Stimulated activated memory B cell treated with anti-CD40 and anti-IgM and Interleukin-4, amounts not matched to agents 10 μg/mL and 1 μg/mL and 100 μg/mL, for 72 hours (primary cell): ENCODE measurements at places on chromosomes 5 and 9.

DNA sequence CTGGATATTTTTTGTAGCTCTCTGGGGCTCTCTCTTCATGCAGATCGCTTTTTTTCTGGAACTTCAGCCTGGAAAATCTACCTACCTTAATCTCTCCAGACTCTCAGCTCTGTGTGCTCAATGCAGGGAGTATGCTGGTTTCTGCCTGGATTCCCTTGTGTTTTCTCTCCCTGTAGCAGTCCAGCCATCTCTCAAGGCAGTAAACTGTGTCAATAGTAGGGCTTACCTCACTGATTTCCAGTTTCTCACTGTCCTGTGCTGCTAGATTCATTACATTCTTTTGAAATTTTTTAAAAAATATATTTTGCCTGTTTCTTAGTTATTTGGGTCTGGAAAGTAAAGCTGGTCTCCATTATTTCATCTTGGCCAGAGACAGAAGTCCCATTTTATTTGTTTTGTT, 951.4 kb downstream of the NR2F1-AS1 start:
- no peak for ATAC-seq

GRCh38 chr5:120567921-120568320, 103.8 kb downstream of the PRR16 start:
- no peak for ATAC-seq

- ATAC-seq: no peak
Observed at GRCh38 chr5:1106385-1107166, 5.3 kb downstream of the SLC12A7 start.

DNA sequence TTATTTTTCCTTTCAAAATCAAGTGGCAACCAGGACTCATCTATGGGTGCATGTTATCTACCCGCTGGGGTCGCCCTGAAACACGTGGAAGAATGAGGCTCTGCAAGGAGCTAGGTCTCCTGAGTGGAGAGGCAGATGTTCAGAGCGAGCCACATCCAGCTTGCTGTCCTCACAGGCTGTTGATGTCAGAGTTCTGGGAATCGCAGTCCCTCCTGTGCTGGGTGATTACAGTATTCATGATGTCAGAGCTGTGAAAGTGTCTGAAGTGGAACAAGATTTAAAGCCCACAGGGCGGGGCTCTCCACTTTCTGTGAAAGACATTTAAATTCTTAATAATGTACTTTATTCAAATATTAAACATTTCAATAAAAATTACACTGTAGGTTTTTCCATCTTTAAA, 24.4 kb upstream of the LMX1B start:
- no peak for ATAC-seq

DNA sequence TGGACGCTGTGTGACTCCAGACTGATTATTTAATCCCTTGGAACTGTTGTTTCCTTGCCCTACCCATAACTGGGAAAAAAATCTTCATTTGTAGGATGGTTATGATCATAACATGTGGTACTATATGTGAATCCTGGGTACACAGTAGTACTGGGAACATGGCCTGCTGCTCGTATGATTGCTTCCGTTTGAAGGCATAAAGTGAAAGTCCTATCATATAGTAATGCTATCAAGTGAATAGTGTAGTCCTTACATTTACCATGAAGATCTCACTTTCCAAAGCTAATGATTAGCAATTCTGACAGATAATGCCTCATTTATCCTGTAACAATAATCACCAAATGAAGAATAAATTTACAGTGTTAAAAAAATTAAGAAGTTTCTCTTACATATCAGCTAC, 53.2 kb downstream of the MEF2C start:
- ATAC-seq: no peak

DNA sequence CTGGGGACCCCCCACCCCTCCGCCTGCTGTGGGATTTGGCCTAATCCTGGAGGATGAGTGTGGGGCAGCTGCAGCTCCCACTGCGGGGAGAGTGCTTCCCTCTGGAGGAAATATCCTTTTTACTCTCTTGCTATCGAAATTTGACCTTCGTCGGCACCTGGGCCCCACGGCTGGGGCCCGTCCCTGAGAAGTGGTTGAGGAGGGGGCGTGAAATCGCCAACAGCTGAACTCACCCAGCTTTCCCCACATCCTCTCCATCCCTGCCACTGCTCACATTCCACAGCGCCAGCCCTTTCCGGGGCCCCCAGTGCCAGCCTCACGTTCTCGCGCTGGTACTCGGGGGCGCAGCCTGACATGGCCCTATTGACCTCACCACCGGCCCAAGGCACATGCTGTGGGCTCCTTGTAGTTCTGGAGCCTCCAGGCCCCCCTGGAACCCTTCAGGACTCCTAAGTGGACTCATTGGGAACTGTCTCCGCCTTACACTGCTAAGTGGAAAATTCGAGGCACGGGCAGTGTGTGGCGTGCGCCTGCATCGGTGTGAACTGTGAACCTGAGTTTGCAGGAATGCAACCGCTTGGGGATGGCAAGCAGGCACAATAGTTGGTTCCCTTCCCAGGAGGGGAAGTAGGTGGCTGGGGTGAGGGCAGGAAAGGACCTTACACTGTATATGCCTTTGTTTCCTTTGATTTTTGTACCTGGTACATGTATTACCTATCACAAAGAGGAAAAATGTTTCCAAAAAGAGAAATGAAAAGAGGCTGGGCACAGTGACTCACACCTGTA, 19.2 kb downstream of the FGFR4 start:
- no peak for ATAC-seq

DNA sequence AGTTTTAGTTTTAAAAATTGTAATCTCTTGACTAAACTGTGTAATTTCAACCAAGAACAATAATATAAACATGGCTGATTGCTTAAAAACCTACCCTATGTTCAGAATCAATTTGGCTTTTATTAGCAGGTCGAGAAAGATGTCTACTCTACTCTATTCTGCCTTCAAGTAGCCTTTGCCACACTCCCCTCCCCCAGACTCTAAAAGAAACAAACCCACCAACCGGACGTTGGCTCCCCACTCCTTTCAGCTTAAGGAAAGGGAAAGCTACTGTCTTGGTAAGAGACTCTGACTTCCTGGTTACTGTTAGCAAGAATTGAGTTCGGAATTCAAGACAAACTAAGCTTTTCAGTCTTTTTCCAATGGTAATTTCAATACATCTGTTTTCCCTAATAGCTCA, 46.7 kb downstream of the TNFAIP8 start:
- ATAC-seq: no peak
